ENCODE measurements at places on chromosomes 11 and 22.

- no peak for DNase-seq
These were observed 119.3 kb downstream of the METTL15 start for GRCh38 chr11:28227460-28227859.

GRCh38 chr11:85595285-85595884 lies 31.8 kb downstream of the DLG2 start:
- DNase-seq = peak; percentile 5

- no peak for DNase-seq
These were observed 155.7 kb downstream of the NAV2 start for GRCh38 chr11:19868281-19868821.

- no peak for DNase-seq
These were observed 51.0 kb downstream of the ANO1 start for GRCh38 chr11:70129051-70129592.

DNA sequence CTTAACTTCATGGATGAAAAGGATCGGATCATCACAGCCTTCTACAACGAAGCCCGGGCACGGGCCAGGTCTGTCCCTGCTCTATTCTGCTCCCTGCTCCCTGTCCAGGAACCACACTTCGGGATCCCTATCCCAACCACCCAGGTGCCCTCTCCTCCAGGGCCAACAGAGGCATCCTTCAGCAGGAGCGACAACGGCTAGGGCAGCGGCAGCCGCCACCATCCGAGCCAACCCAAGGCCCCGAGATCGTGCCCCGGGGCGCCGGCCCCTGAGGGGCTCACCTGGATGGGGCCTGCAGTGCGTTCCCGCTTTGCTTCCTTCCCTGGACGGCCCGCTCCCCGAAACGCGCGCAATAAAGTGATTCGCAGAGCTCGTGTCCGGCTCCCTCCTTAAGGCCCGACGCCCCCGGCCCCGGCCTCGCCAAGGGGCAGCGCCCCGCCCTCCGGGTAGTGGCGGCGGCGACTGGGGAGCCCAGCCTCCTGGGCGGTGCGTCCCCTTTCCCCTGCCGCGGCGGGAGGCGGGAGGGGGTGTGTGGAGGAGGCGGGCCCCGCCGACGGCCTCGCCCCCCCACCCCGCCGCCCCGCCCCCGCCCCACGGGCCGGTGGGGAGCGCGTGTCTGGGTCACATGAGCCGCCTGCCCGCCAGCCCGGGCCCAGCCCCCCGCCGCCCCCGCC lies at the start of gene VEGFB:
VEGFB (plus strand) TSS at position 672 of the 674 bp plus-strand sequence. CDS start 250 bp downstream, outside the sequence.
- no peak for DNase-seq

- no peak for DNase-seq
These were observed 101.8 kb upstream of the CADM1 start for GRCh38 chr11:115605871-115606497.

DNA sequence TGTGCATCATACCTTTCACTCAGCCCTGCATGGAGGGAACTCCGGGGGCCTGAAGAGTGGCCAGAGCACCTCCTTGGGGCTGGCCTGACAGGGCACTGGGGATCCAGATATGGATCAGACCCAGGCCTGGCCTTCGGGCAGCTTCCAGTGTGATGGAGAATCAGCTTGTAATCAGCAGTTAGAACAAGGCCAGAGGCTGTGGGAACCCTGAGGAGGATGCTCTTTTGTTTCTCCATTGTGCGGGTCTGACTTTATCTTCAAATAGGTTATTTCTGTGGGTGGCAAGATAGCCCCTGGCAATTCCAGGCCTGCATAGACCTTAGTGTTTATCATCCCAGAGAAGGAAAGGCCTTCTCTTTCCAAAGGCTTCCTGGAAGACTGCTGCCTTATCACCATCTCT lies 12.3 kb downstream of the DGAT2 start:
- no peak for DNase-seq

DNA sequence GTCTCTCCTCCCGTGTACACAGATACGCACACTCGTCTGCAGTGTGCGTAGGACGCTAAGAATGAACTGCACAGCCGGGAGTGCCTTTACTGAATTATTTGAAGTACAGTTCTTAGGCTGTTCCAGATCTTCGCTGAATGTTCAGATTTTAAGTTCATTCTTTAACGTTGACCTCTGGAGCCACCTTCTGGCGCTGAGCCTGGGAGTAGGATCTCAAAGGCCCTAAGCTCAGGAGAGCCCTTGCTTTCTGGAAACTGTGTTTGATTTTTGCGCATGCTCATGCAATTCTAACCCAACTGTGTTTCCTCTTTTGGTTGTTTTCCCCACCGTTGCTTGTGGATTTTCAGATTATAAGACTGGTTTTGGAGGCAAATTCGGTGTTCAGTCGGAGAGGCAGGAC lies 22.8 kb downstream of the CTTN start:
- DNase-seq = peak; percentile 55

DNA sequence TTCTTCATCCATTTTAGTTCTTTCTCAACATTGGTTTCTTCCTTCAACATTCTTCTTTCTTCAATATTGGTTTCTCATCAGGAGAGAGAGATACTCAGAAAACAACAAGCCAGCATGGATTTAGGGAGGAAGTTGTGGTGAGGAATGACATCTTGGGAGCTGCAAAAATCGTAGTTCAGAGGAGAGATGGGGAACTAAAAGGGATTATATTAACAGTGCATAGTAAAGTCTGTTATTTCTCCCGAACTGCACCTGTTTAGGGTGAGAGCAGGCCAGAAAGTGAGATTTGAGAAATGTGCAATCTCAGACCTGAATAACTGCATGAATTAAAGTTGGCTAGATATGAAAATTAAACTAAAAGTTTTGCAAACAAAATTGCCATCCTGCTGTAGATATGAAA lies 94.5 kb downstream of the CASP12 start:
- peak; percentile 3 for DNase-seq

DNA sequence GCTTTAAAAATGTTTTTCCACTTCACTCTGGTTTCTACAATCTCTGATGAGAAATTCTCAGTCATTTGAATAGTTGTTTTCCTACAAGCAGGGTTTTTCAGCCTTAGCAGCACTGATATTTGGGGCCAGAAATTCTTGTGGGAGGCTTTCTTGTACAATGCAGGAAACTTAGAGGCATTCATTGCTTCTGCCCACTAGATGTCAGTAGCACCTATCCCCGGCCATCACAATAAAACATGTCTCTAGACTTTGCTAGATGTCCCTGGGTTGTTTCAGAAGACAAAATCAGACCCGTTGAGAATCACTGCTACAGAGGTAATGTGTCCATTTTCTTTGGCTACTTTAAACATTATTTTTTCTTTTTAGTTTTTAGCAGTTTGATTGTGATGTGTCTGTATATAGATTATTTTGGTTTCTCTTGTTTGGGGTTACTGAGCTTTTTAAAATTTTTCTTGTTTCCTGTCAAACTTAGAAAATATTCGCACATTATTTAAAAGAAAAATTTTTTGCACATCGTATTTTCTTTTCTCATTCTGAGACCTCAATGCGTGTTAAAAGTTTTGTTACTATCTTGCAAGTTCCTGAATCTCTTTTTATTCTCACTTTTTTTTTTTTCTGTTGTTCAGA lies 60.8 kb upstream of the CCDC179 start:
- no peak for DNase-seq

GRCh38 chr22:26559961-26560575 lies 29.9 kb downstream of the TPST2 start:
- no peak for DNase-seq

Data from HL-60 (cell line).